ENCODE measurements at places on chromosomes 5 and 9.
A peak's percentile ranks its signal among the peaks of the same experiment; 100 is the strongest.

DNA sequence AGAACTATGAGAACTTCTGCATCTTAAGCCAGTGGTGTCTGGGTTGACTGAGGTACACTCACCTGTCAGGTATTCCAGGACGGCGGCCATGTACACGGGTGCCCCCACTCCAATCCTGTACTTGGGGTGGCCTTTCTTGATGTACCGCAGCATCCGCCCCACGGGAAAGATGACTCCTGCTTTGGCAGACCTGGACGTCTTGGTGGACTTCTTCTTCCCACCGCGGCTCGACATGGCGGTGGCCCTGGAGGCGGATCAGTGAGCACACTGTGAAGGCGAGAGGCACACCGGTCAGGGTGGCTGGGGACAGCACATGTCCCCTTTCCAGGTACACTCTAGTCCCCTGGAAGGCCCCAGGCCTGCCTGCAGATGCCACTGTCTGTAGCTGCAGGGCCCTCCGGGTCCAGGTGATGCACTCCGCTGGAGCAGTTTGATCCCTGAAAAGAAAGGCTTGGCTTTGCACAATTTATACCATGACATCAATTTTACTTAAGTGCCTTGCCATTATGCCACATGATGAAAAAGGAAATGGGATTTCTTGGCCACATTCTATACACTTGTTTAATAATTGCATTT is 10.1 kb downstream of the MACROH2A1 start:
- no peak for DNase-seq

GRCh38 chr5:179766726-179767455 is 26.9 kb upstream of the LTC4S start:
- no peak for DNase-seq

- DNase-seq: no peak
Observed at GRCh38 chr9:35996358-35996970, 38.5 kb upstream of the OR2S2 start.

- DNase-seq: no peak
Observed at GRCh38 chr5:167392240-167392639, 899.2 kb upstream of the WWC1 start.

- DNase-seq: peak; percentile 44
Observed at GRCh38 chr9:36154331-36154952, 14.7 kb upstream of the CCIN start.

DNA sequence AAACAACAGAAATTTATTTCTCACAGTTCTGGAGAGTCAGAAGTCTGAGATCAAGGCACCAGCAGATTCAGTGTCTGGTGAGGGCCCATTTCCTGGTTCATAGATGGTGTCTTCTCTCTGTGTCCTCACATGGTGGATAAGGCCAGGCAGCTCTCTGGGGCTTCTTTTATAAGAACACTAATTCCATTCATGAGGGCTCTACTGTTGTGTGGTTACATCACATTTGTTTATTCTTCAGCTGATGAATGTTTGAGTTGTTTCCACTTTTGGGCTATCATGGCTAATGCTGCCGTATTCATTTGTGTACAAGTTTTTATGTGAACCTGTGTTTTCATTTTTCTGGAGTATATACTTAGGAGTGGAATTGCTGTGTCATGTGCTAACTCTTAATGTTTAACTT is 35.2 kb downstream of the DDX4 start:
- DNase-seq: no peak

DNA sequence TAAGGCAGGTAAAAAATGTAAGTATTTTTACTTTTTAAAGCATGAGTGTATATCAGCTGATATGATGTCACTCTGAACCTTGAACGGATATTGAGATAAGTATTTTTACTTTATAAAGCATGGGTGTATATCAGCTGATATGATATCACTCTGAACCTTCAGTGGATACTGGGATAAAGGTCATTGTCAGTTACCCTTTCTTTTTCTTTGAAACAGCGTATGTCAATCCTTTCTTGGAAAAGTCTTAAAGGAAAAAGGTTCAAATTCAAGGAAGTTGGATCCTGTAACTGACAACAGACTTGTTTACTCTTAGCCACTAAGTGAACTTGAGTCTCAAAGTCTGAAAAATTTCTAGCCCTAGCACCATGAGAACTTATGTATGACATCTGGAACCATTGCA is 61.7 kb upstream of the IFNK start:
- no peak for DNase-seq

DNA sequence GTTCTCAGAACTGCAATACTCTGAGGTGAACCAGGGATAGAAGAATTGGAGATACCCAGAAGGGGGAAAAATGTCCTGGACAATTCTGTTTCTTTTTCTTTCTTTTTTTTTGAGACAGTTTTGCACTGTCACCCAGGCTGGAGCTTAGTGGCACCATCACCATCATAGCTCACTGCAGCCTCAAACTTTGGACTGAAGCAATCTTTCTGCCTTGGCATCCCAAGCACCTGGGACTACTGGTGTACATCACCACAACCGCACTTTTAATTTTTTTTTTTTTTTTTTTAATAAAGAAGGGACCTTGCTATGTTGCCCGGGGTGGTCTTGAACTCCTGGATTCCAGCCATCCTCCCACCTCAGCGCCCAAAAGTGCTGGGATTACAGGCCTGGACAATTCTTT is 1.9 kb downstream of the EMB start:
- peak; percentile 19 for DNase-seq

- DNase-seq: no peak
Observed at GRCh38 chr9:31637861-31638260, 746.6 kb upstream of the ACO1 start.

GRCh38 chr9:35311891-35312639 is 150.3 kb downstream of the UNC13B start:
- no peak for DNase-seq

DNA sequence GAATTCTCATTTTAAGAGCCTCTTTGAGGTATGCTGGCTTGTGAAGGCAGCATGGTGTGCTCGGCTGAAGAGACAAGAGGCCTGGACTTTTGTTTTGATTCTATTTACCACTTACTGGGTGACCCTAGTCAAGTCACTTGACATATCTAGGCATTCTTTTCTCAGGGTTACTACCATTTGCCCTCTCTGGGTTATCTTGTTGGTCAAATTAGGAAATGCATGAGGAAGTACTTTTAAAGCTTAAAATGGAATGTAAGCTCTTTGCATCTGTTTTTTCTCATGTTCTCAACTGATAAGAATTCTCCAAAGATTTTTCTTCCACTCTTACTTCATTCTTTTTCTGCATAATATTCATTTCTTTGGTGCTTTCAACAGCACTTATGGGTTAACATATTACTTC is 173.1 kb downstream of the PLK2 start:
- DNase-seq: no peak

Measured in NAMALWA (cell line).